Articular chondrocyte of knee joint (primary cell): ENCODE measurements at places on chromosomes 1 and 21. TPM values are rescaled to one million over a fixed set of nuclear protein-coding genes. Genes with fewer than 3 reads are reported as not detected.

Gene GJA9
- 0.13 and 0.22 TPM in 2 replicates for total RNA-seq

Gene PLPPR4
- total RNA-seq = 0.39 and 0.54 TPM in 2 replicates

Gene ILDR2
- total RNA-seq = under 0.01 and 0.11 TPM in 2 replicates

Gene ARL8A
- total RNA-seq = 15.9 and 16.1 TPM in 2 replicates

Gene CD52
- total RNA-seq = not detected in 2 replicates

Gene FAM110D
- total RNA-seq = not detected in 2 replicates

Gene TACSTD2
- total RNA-seq = 0.52 and 1.5 TPM in 2 replicates

Gene KIF26B
- total RNA-seq = 0.65 and 0.78 TPM in 2 replicates

Gene SPRR2A
- not detected in 2 replicates for total RNA-seq

Gene ADGRL4
- 0.52 and 0.65 TPM in 2 replicates for total RNA-seq

Gene ATP1A4
- not detected in 2 replicates for total RNA-seq

Gene TDRD5
- not detected in 2 replicates for total RNA-seq

Gene TRNP1
- total RNA-seq = 6.4 and 8.4 TPM in 2 replicates

Gene GNG4
- total RNA-seq = 0.11 TPM in 1 of 2 replicates, not detected in the other

Gene ALG14
- total RNA-seq = 2.6 and 5.0 TPM in 2 replicates

Gene COP1
- total RNA-seq = 53.6 and 58.4 TPM in 2 replicates

Gene OR2L5
- 0.13 TPM in 1 of 2 replicates, not detected in the other for total RNA-seq

Gene COL8A2
- 53.4 and 60.5 TPM in 2 replicates for total RNA-seq

Gene SH2D5
- 2.2 and 3.0 TPM in 2 replicates for total RNA-seq

Gene RORC
- 0.22 and 0.39 TPM in 2 replicates for total RNA-seq

Gene IFI44L
- 4.8 and 21.2 TPM in 2 replicates for total RNA-seq

Gene SERPINC1
- 0.11 TPM in 1 of 2 replicates, not detected in the other for total RNA-seq

Gene TMEM61
- 0.11 TPM in 1 of 2 replicates, not detected in the other for total RNA-seq

Gene GBP6
- total RNA-seq = not detected in 2 replicates

Gene AGT
- total RNA-seq = 2.1 and 2.2 TPM in 2 replicates

Gene BTBD19
- total RNA-seq = 9.8 and 10.8 TPM in 2 replicates

Gene CD1B
- total RNA-seq = not detected in 2 replicates

Gene RGS13
- not detected in 2 replicates for total RNA-seq

Gene LCE1A
- not detected in 2 replicates for total RNA-seq

Gene GUCA2B
- not detected in 2 replicates for total RNA-seq

Gene ECM1
- 23.8 and 29.9 TPM in 2 replicates for total RNA-seq

Gene GRHL3
- total RNA-seq = 0.11 and 0.26 TPM in 2 replicates

Gene FMO1
- total RNA-seq = not detected in 2 replicates

Gene MR1
- 31.9 and 37.8 TPM in 2 replicates for total RNA-seq

Gene BGLAP
- 0.32 TPM in 1 of 2 replicates, not detected in the other for total RNA-seq

Gene ACP6
- total RNA-seq = 4.6 and 5.0 TPM in 2 replicates

Gene VCAM1
- total RNA-seq = 243 and 734 TPM in 2 replicates

Gene MYOC
- total RNA-seq = 2.8 and 4.7 TPM in 2 replicates

Gene SAMSN1
- total RNA-seq = not detected in 2 replicates

Gene C4BPB
- not detected in 2 replicates for total RNA-seq

Gene GSTM5
- total RNA-seq = 7.8 and 9.1 TPM in 2 replicates

Gene FAM3B
- not detected in 2 replicates for total RNA-seq

Gene NOL9
- 36.1 and 38.3 TPM in 2 replicates for total RNA-seq
